CD4-positive, alpha-beta T cell treated with Interferon alpha-2 for 1 hour (primary cell): ENCODE measurements at places on chromosomes 6 and 20.

GRCh38 chr6:16277101-16277981, 39.0 kb downstream of the GMPR start:
- DNase-seq, result no peak

- DNase-seq, result no peak
Observed at GRCh38 chr20:52539891-52540290, 348.3 kb upstream of the ZFP64 start.

- no peak for DNase-seq
Observed at GRCh38 chr20:4946986-4947385, 54.3 kb downstream of the SLC23A2 start.

- no peak for DNase-seq
Observed at GRCh38 chr6:40871424-40871823, 167.6 kb downstream of the UNC5CL start.

DNA sequence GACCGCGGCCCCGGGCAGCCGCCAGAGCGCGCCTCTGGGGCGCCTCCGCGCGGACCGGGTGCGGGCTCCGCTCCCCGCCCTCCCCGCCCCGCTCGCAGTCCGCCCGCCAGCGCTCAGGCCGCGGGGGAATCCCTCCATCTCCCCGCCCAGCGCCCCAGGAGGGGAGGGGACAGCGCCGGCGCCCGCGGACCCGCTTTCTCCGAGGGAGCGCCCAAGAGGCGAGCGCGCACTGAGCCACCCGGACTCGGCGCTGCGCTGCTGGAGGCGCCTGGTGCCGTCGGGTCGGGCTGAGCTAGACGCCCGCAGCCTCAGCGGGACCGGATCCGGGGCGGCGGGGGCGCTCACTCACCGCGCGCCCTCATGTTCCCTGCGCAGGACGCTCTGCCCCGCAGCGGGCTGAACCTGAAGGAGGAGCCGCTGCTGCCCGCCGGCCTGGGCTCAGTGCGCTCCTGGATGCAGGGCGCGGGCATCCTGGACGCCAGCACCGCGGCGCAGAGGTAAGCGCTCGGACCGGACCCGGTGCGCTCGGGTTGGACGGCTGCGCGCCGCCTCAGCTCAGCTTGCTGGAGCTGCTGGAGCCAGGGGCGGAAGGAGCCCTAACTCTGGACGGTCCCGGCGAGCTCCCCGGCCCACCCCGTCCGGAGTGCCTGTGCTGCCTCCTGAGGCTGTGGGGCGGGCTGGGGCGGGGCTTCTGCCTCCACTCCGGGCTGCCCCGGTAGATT, 867 bp downstream of the EBF4 start:
- DNase-seq, result peak; percentile 68

DNA sequence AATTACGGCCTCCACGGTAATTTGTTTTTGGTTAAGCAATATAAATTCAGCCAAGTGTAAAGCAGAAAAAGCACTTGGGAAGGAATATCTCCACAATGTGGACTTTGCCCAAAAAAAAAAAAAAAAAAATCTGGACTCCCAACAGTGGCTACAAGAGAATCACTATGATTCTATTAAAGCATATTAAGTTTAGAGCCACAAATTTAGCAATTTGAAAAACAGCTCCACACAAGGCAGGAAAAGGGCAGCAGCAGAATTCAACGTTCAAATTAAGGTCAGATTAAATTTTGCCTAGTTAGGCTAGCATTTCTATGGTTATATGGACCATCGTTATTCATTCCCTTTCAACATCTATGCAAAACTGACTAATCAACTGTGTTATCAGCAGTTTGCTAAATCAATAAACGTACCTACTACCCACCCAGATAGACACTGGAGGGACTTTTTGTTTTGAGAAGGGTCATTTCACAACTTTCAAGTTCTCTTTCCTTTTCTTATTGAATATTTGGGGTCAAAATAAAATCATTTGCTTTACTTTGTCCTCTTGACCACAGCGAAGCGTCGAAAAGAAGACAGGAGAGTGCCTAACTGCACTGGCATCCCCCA, 1.0 kb downstream of the MCM9 start:
- no peak for DNase-seq

GRCh38 chr6:98920904-98921431, 26.8 kb downstream of the FBXL4 start:
- DNase-seq, result no peak

DNA sequence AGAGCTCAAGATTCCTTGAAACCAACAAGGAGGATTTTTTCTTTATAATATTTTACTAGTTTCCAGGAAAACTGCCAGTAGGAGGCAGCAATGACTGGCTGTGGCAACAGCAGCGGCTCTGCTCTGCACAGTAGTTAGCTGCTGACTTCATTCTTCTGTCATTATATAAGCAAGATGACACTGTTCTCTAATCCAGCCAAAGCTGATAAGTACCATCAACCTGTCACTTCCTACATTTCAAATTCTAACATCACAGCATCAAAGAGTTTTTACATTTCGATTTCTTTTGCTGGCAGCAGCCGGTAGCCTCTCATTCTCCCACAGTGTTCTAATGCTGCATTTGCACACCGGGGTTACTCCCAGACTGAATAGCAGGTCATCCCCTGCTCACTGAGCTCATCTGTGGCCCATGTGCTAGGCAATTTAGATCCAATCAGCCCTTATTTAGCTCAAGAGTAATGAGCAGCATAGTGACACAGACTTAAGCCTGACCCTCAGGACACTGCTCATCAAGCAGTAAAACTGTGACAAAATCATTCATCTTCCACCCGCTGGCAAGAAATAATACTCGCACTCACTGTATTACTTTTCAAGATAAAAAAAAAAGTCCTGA, 67.8 kb downstream of the MMS22L start:
- no peak for DNase-seq

DNA sequence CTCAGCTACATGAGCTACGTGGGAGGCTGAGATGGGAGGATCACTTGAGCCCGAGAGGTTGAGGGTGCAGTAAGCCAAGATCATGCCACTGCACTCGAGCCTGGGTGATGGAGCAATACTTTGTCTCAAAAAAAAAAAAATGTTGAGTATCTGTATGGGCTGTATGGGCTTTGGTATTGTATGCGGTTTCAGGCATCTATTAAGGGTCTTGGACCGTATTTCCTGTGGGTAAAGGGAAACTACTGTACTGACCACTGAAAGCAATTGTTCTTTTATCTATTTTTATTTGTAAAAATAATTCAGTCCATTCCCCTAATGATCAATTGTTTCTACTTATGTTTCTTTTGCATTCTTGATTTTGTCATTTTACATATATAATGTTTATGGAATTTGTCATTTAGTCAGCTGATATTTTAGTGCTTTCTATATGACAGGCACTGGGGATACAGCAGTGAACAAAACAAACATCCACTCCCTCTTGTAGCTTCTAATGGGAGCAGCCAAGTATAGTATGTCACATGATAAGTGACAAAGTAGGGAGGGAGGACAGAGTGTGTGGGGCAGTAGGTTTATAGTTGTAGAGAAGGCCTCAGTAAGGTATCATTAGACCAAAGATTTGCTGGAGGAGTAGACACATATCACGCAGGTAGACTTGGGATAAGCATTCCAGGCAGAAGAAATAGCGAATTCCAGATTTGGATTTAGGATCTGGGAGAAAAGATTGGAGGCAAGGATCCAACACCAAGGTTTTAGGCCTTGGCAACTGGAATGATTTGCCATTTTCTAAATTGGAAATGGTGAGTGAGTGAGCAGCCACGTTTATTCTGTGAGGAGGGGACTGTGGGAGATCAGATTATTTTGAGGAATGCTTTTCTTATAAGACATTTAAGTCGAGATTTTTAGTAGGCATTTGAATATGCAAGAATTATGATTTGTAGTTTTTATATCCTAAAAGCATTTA, 6.0 kb downstream of the PCMT1 start:
- no peak for DNase-seq
